ENCODE measurements at places on chromosomes 11 and 22.

DNA sequence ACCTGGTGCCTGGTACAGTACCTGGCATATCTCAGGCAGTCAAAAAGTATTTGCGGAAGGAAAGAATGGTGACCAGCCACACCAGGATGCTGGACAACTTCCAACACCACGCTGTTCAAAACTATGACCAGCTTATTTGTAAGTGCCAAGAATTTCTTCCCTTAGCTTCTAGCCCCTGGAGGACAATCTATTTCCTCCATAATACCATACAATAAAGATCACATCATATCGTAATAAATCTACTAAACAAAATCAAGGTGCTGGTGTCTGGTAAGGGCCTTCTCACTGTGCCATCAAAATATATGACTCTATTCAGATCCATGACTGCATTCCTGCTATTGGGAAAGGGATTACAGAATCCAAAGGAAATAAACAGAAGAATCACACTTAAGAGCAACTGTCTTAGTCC lies 51.5 kb downstream of the ALG9 start:
- DNase-seq, result no peak

GRCh38 chr11:115092516-115092915 lies 411.7 kb downstream of the CADM1 start:
- DNase-seq, result no peak

DNA sequence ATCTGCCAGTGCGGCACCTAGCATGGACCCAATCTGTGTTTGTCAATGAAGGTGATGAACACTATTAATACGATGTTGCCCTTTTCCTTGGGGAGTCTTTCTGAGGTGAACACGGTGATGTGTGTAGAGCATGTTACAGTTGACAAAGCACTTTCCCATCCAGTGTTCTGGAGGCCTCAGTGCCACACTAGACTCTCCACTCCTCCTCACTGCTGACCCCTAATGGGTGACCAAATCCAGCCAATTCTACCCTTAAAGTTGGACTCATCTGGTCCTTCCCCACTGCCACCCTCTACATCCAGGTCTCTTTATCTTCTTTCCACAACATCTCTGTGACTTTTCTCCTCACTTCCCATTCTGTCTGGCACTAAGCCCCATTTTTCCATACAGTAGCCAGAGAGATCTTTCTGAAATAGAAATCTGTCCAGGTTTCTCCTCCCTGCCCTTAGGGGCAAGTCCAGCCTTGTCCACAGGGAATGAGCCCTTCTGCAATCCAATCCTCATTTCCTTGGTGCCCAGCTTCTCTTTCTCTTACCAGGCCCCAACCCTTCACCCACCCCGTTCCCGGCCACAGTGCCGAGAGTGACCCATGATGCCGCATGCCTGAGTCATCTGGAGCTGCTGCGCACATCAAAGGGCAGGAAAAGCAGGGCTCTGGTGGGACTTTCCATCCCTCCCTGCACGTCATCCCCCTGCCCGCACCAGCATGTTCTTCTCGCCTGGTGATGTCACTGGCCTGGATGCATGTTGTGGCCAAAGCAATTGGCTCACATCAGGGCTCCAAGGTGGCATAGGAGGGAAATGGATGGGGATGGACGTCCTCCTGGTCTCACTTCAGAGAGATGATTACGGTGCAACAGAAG lies 64.2 kb downstream of the RASSF10 start:
- DNase-seq, result no peak

- no peak for DNase-seq
These were observed 102.8 kb downstream of the GGTLC2 start for GRCh38 chr22:22746963-22747933.

DNA sequence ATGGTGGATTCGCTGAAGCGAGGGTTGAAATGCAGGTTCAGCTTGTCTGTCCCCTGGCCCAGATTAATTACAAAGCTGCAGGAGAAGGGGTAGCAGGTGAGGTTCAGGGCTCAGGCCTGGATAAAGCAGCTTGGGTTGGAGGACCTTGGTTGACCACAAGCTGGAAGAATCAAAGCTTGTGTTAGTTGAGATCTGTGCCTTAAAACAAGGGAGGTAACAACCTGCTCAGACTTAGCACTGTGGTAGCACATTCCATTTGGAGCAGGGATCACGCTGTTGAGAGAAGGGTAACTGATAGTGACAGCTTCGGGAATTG lies 9.3 kb downstream of the LGALS2 start:
- no peak for DNase-seq

- no peak for DNase-seq
These were observed 67.7 kb downstream of the FDX1 start for GRCh38 chr11:110497231-110497978.

GRCh38 chr11:74409633-74410032 lies 11.4 kb upstream of the PGM2L1 start:
- DNase-seq, result no peak

DNA sequence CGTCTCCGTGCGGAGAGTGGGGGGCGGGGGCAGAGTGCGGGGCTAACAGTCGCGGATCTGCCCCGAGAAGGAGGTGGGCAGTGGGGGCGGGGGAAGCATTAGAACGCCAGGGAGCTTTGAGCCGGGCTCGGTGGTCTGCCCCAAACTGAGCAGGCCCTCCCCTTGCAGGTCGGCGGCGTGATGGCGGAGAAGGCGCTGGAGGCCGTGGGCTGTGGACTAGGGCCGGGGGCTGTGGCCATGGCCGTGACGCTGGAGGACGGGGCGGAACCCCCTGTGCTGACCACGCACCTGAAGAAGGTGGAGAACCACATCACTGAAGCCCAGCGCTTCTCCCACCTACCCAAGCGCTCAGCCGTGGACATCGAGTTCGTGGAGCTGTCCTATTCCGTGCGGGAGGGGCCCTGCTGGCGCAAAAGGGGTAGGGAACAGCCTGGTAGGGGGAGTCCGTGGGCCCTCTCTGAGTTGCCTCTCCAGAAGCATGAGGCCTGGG lies 979 bp downstream of the ABCG4 start:
- DNase-seq, result no peak

- no peak for DNase-seq
These were observed 33.3 kb upstream of the NNMT start for GRCh38 chr11:114262681-114263512.

- no peak for DNase-seq
These were observed 279.0 kb downstream of the TBC1D22A start for GRCh38 chr22:47041271-47042115.

DNA sequence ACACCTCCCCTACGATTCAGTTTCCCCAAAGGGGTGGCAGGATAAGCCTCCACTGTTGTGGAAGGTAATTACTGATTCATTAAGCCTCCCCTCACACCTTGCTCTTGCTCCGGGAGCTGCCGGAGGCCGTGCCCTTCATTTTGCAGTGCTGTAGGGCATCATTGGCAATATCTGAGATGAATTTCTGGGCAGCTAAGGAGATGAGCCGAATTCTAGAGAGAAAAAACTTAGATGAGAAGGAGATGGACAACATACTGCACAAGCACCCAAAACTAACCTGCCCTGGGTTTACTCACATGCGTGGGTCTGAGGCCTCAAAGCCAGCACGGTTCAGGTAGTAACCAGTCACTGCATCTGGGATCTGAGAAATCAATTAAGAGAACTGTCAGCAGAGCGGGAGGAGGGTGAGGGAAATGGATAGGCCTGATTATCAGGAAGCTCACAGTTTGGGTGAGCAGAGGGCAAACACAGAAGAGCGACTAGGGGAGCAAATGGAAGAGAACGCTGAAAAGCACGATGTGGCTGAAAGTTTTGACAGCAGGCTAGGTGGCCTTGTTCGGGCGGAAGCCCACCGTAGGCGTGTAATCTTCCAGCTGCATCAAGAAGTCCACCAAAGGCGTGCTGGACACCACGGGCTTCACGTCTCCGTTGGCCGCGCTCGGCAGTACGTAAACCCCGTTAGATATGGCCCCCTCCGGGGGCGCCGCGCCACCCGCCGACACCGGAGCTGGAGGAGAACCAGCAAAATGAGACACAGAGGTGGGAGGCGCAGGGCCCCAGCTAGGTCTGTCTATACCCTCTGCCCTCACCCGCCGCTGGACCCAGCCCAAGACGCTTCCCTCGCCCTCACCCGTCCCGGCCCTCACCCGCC lies 689 bp downstream of the TAF10 start:
- DNase-seq, result no peak

DNA sequence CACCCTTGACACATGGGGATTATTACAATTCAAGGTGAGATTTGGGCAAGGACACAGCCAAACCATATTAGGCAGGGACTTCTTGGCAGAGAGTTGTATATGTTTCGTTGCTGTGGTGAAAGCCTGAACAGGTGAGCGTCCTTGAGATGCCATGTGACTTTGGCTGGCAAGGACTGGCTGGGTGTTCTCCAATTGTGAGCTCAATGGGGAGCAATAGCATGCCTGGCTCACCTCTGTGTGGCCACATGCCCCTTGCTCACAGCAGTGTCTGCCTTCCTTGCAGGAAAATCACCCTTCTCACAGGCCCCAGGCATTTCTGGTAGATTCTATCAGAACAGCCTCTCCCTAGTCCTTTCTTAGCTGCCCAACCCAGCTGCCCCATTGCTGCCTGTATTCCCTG lies 105.5 kb downstream of the PARVA start:
- DNase-seq, result no peak

GRCh38 chr11:64058494-64058893 lies 22.8 kb downstream of the FLRT1 start:
- no peak for DNase-seq

DNA sequence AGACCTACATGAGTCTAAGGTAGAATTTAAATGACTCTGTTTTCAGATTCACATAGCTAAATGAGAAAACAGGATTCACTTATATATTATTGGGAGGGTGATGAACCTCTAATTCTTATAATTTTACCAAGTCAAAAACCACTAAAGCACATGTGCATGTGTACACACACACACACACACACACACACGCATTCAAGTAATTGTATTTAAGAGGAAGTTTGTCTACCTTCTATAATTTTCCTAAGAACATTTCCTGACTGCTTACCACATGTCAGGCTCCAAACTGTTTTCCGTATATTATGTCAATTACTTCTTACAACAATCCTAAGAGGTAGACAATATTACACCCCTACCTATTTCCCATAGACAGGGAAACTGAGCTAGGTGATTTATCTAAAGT lies 6.7 kb downstream of the RNF141 start:
- DNase-seq, result no peak

- DNase-seq, result no peak
These were observed 1087.1 kb downstream of the TBC1D22A start for GRCh38 chr22:47849576-47849975.

GRCh38 chr11:43830928-43831440 lies 49.6 kb upstream of the ALKBH3 start:
- DNase-seq, result no peak

DNA sequence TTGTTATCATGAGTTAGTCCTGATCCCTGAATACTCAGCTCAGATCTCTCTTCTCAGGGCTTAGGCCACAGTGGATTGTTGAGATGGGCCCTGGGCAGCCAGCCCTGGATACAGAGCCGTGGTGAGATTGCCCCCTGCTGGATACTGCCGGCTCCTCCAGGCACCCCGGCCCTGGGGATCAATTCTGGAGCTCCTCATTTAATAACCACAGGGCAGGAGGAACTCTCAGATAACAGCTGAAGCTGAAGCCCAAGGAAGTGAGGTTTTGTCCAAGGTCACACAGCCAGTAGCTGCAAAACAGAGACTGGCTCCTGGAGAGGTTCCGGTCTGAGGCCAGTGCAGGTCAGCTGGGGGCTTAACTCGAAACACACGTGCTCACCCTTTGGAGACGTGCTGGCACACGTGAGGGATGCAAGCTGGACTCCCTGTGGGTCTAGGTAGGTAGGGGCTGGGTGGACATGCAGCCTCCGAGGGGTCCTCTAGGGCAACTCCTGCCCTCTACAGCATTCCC lies 16.0 kb downstream of the USH1C start:
- DNase-seq, result no peak

GRCh38 chr11:61331651-61332050 lies 1.3 kb downstream of the DDB1 start:
- DNase-seq, result no peak

DNA sequence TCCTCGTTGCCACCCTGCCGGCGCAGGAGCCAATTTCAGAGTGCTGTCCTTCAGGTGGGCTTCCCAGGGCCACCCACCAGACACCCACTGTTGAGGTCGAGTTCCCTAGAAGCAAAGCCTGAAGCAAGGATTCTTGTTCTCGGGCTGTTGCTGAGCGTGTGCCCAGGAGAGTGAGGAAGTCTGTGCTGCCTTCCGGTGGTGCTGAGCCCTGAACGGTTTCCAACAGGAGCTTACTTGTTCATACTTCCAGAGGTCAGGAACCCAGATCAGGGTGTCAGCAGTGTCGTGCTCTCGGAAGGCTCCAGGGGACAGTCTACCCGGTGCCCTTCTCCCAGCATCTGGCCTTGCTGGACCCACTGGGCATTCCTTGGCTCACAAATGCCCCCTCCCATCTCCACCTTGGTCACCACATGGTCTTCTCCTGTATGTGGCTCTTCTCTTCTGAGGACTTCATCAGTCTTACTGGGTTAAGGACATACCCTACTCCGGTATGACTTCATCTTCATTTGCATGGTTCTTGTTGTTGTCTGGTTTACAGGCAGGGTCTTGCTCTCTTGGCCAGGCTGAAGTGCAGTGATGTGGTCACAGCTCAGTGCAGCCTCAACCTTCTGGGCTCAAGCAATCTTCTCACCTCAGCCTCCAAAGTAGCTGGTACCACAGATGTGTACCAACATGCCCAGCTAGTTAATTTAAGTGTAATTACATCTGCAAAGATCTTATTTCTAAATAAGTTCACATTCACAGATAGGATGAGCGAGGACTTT lies 11.2 kb downstream of the SLC25A1 start:
- DNase-seq, result no peak

DNA sequence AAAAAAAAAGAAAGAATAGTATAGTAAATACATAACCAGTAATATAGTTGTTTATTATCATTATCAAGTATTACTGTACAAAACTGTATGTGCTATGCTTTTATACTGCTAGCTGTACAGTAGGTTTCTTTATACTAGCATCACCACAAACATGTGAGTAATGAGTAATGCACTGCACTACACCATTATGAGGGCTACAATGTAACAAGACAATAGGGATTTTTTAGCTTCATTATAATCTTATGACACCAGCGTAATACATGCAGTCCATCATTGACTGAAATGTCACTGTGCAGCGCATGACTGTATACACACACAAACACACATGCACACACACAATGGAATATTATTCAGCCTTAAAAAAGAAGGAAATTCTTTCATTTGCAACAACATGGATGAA lies 111.5 kb upstream of the ZBED5 start:
- DNase-seq, result no peak

GRCh38 chr11:45385844-45386243 lies 99.7 kb upstream of the SYT13 start:
- no peak for DNase-seq

- DNase-seq, result peak; percentile 30
These were observed 9.0 kb downstream of the FAM118A start for GRCh38 chr22:45318558-45319323.

- no peak for DNase-seq
These were observed 110.2 kb downstream of the RBFOX2 start for GRCh38 chr22:35918456-35918855.

Measured in activated CD4-positive, CD25-positive, alpha-beta regulatory T cell treated with anti-CD3 and anti-CD28 coated beads, Interleukin-2, amount 50 U/mL, for 16 hours (primary cell).